Left lung (tissue), 14 donors: ENCODE measurements at places on chromosomes 3 and 15. TPM values are rescaled to one million over a fixed set of nuclear protein-coding genes. Genes with fewer than 3 reads are reported as not detected.

DNA sequence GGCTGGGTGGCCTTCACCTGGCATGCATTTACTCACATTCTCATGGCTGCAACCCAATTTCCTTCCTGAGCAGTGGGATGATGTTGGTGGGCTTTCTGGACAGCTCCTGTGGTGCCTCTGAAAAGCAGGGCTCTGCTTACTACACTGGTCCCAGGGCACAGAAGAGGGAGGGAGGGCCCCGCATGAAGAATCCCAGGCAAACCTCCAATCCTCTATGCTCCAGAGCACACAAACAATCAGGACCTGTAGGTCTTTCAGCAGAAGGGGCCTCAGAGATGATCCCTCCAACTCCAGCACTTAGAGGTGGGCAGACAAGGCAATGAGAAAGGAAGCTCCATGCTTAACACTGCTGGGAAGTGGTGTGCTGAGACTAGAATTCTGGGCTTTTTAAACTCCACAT is 231.7 kb upstream of the ICE2 start:
- no peak for DNase-seq

- DNase-seq = no peak
These were observed 96.4 kb upstream of the IGSF10 start for GRCh38 chr3:151557068-151557840.

COL7A1 gene
- polyA plus RNA-seq = 13.1 TPM

DNA sequence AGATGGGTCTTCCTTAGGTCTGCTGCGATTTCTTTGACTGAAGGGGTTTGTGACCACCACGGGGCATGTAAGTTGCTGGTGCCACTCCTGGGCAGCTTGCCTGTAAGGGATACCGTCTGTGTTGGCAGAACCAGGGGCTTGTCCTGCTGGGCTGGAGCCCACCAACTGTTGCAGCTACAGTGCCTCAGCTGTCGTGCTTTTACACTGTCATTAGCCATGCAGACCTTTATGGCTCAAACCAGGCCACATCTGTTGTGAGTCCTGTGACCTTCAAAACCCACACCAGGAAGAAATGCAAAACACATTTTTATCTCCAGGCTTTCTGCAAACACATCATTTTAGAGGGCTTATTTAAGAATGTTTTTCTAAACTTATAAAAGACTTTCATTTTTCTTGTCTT is 168.7 kb downstream of the PTPRG start:
- no peak for DNase-seq

DNA sequence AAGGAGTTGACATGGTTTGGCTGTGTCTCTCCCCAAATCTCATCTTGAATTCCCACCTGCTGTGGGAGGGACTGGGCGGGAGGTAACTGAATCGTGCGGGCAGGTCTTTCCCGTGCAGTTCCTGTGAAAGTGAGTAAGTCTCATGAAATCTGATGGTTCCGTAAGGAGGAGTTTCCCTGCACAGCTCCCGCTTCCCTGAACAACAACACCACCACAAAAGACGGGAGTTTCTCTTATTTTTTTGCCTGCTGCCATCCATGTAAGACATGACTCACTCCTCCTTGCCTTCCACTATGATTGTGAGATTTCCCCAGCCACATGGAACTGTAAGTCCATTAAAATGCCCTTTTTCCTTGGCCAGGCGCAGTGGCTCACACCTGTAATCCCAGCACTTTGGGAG is 22.7 kb downstream of the XXYLT1 start:
- DNase-seq = peak; percentile 6

DNA sequence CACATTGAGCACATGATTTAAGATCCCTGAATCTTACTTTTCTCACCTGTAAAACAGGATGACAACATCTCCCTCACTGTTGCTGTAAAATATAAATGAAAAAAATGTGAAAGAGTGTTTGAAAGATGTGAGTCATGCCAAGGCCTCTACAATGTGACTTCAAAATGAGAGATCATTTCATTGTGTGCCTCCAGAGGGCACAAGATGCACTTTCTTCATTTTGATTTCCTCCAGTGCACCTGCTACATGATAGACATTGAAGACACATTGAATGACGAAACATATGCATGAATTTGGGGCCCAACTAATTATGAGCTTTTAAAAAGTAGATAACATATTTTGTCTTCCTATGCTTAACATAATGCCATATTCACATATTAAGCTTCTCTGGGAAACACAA is 170.3 kb downstream of the MOBP start:
- no peak for DNase-seq

- no peak for DNase-seq
These were observed 656.8 kb upstream of the NECTIN3 start for GRCh38 chr3:110414855-110415254.

DNA sequence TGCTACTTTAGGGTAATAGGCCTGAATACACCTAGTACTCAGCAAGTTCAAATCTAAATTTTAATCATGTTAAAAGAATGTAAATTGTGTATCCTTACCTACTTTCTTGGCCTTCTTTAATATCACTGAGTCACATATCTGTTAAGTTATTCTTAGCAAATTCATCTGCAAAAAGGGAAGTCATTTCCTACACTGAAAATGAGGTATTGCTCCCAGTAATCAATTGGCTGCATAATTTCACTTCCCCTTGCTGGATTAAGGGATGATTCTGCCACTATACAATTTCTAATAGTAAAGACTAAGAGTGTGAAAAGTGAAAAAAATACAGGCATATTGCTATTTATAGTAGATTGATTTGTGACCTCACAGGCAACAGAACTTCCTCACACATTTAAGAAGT is 47.8 kb downstream of the CCDC54 start:
- no peak for DNase-seq

- DNase-seq = no peak
These were observed 24.2 kb downstream of the ZXDC start for GRCh38 chr3:126451511-126451910.

DNA sequence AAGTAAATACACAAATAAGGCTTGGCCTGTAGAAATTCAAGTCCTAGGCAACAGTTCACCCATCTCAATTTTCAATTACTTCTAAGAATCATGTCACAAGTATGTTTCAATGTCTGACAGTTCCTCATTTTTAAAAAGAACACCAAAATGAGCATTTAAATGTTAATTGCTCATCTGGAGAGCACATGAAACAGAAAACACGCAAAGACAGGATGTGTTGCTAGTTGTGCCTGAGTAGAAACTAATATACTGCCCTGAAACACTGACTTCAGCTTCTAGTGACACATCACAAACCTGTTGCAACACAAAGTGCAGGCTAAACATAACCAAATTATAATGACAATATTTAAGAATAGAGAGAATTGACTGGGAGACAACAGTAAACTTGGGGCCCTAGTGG is 167.3 kb upstream of the THBS1 start:
- DNase-seq = no peak

DNA sequence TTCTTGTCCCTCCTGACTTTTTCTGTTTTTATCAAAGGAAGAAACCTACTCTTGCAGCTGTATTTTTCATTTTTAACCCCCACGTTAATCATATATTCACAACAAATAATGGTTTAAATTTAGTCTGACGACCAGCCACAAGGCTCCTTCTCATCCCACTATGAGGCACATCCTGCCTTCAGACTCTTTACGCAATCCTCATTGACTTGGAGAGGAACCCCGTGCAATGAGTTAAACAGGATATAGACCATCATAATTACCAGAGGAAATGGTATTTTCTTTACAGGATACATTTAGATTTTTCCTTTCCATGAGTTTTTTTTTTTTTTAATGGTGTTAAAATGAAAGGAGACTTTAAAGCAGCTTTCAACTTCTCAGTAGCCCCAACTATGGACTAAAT is 68.5 kb downstream of the WWTR1 start:
- DNase-seq = no peak

GRCh38 chr3:128573160-128573559 is 77.5 kb downstream of the RPN1 start:
- no peak for DNase-seq

PLA2G4E gene
- 0.06 TPM for polyA plus RNA-seq

- no peak for DNase-seq
These were observed 678.4 kb upstream of the GRM7 start for GRCh38 chr3:6182476-6182875.

DNA sequence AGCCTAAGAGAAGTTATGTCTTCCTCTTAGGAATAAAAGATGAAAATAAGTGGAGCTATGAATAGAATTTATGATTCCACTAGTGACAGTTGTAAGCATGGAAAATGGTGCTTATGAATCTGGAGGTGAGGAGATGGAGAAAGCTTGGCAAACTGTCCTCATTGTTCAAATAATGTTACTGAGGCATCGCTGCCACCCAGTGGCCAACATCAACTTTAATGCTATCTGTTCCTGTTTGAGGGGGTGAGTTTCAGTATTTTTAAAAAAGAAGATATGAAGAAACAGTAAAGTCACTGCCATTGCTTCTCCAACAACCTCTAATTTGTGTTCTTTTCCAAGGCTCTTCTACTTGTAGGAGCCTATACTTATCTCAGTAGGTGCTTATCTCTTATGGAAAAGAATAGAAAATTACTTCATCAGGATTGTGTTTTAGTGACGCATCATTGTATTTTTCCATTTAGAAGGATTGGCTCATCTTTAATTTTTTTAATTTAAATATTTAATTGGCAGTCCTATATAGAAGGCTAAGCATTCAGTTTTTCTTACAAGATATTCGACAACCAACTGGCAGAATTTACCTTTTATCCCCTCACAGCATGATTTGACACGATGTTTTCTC is 260.4 kb upstream of the P2RY1 start:
- no peak for DNase-seq

DNA sequence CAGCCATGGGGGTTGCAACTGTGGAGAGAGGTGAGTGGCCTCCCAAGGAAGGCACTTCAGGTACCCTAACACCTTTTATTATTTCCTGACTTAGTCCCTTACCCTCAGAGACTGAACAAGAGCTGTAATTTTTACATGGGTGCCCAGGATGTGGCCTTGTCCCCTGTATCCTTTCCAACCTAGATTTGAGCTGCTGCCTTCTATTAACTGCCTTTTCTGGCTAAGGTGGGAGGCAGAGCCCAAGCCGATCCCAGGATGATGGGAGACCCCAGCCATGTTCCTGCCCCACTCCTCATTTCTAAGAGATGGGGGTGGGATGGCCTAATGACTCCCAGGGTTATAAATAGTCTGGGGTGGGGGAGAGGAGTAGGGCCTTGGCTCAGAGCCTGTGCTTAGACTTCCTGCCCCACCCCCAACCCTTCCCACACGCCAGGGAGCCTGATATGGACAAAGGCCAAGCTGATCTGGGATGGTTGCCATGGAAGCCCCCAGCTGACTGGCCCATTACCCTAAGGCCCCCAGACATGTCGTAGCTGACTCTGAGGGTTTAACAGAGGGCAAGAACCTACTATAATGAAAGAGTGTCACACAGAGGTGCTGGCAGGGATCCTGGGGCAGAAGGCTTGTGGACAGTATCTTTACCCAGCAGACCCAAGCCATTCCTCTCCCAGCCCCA is 1.9 kb downstream of the KLHDC8B start:
- DNase-seq = no peak

LDHAL6B gene
- polyA plus RNA-seq = not detected

SAMMSON gene
- not detected for polyA plus RNA-seq

DNA sequence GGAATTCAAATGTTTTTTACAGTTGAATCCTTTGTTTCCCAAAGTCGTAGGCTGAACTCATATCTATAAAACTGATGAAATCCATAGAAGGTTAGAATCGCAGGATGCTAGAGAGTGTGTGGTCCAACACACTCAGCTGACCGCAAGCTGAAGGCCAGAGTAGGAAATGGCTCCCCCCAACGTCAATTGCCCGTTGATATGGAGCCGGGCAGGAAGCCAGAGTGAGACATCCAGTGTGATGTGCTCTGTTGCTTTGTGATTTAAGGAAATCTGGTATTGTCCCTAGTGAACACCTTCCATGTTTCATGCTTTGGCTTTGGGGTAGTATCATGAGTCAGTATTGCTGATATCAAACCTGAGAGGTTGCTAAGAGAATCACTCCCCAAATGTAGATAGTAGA is 5.8 kb upstream of the MEX3B start:
- peak; percentile 44 for DNase-seq

- DNase-seq = no peak
These were observed 160.4 kb upstream of the CGNL1 start for GRCh38 chr15:57215881-57216280.

GRCh38 chr3:185549651-185550111 is 2.7 kb downstream of the LIPH start:
- no peak for DNase-seq

DNA sequence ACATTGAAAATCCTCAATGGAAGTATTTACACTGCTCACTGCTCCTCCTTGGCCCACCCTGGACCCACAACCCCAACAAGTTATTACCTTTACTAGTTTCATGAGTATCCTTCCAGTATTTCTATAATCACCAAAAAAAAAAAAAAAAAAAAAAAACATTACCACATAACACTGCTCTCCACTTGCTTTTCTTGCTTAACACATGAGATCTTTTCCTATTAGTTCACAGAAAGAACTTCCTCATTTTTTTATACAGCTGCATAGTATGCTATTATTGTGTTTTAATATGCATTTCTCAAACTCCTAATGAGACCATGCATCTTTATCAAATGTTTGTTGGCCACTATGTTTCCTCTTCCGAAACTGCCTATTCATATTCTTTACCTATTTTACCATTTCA is 14.6 kb downstream of the GABPB1 start:
- DNase-seq = no peak

GRCh38 chr15:58243070-58243469 is 104.9 kb downstream of the AQP9 start:
- no peak for DNase-seq

DNA sequence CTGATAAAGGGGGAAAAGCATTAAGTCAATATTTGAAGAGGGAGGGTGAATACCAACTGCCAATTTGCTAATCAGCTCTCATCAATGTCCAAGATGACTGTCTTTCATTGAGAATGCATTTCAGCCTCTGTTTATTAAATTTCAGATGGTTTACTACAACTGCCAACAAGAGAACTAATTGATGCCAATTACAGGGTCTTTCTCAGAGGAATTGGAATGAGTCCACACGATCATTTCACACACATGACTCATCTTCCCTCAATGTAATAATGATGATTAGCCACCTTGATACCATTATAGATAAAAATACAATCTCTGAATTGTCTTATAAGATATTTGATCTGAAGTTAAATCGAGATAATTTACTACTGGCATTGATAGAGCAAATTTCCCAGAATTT is 1274.4 kb downstream of the ROBO2 start:
- DNase-seq = no peak

CAMKV gene
- 0.14 TPM for polyA plus RNA-seq
